Uterine smooth muscle cell (primary cell): ENCODE measurements at places on chromosomes 11 and 22. TPM values are rescaled to one million over a fixed set of nuclear protein-coding genes. Genes with fewer than 3 reads are reported as not detected.

The PKP3 gene
- total RNA-seq: 0.66 and 0.87 TPM in 2 replicates

The APOA4 gene
- total RNA-seq: not detected in 2 replicates

The MRGPRE gene
- total RNA-seq: not detected in 2 replicates

The TMEM138 gene
- 15.4 and 19.0 TPM in 2 replicates for total RNA-seq

The ZP1 gene
- total RNA-seq: 0.12 TPM in 1 of 2 replicates, not detected in the other

The LIF gene
- total RNA-seq: 16.5 and 23.8 TPM in 2 replicates

The KRTAP5-2 gene
- total RNA-seq: not detected in 2 replicates

The TTC36 gene
- 0.22 and 0.87 TPM in 2 replicates for total RNA-seq

The E2F8 gene
- total RNA-seq: 0.25 and 2.0 TPM in 2 replicates

The TP53I11 gene
- 9.7 and 13.1 TPM in 2 replicates for total RNA-seq

The TMX2 gene
- total RNA-seq: 50.0 and 65.7 TPM in 2 replicates

The CFAP300 gene
- 5.9 and 7.9 TPM in 2 replicates for total RNA-seq

The FOLR3 gene
- 3.8 and 11.1 TPM in 2 replicates for total RNA-seq

The ELFN2 gene
- total RNA-seq: 0.25 and 1.00 TPM in 2 replicates

The SIK3 gene
- total RNA-seq: 16.3 and 19.1 TPM in 2 replicates

The APLNR gene
- not detected in 2 replicates for total RNA-seq

The NTM gene
- total RNA-seq: 48.8 and 82.5 TPM in 2 replicates

The CTSF gene
- total RNA-seq: 5.9 and 20.6 TPM in 2 replicates

The CASTOR1 gene
- 3.0 and 7.7 TPM in 2 replicates for total RNA-seq

The BIRC3 gene
- total RNA-seq: 0.50 and 0.89 TPM in 2 replicates

The TRIM29 gene
- total RNA-seq: 0.11 and 2.7 TPM in 2 replicates

The LYVE1 gene
- total RNA-seq: 0.12 and 0.22 TPM in 2 replicates

The CLMP gene
- 103 and 152 TPM in 2 replicates for total RNA-seq

The MUC2 gene
- total RNA-seq: under 0.01 TPM in 1 of 2 replicates, not detected in the other

The SLC29A2 gene
- 0.11 and 0.37 TPM in 2 replicates for total RNA-seq

The NOX4 gene
- total RNA-seq: 4.0 and 6.7 TPM in 2 replicates

The EWSR1 gene
- 144 and 219 TPM in 2 replicates for total RNA-seq

The YWHAH gene
- total RNA-seq: 80.7 and 173 TPM in 2 replicates

The TRPT1 gene
- 39.1 and 46.2 TPM in 2 replicates for total RNA-seq

The CRACR2B gene
- 1.00 and 1.9 TPM in 2 replicates for total RNA-seq
